CD8-positive, alpha-beta memory T cell (primary cell): ENCODE measurements at places on chromosomes 4 and X. TPM values are rescaled to one million over a fixed set of nuclear protein-coding genes. Genes with fewer than 3 reads are reported as not detected.

AKAP4 gene
- polyA plus RNA-seq: not detected

PITX2 gene
- not detected for polyA plus RNA-seq

SLC39A8 gene
- polyA plus RNA-seq: 43.5 TPM

ANKRD50 gene
- polyA plus RNA-seq: 0.16 TPM

UGT2A1 gene
- not detected for polyA plus RNA-seq

DNA sequence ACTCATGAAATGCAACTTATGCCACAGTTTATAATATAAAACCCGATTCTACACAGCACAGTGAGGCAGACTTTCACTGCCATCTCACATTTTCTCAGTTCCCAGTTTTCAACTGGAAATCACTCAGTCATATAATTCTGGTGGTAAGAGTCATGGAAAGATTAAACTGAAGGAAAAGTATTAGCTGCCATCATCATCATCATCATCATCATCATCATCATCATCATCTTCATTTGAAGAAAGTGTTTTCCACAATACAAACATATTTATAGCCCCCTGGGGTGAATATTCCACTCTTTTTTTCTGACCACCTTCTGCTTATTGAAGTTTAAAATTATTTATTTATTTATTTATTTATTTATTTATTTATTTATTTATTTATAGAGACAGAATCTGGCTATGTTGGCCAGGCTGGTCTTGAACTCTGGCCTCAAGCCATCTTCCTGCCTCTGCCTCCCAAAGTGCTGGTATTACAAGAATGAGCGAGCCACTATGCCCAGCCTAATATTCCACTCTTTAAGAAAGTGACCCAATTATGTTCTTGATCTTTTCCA lies 6.0 kb upstream of the UBQLN2 start:
- no peaks in the 10 kb centered on the region for H3K27me3 ChIP-seq
- no peaks in the 10 kb centered on the region for H3K36me3 ChIP-seq
- DNase-seq: no peak
- H3K4me3 ChIP-seq: no peak overlapping the region
- no peaks in the 10 kb centered on the region for H3K4me1 ChIP-seq

- no peaks in the 10 kb centered on the region for H3K27me3 ChIP-seq
- H3K4me3 ChIP-seq: no peak within 1 kb of the TSS
- no peaks in the 10 kb centered on the region for H3K4me1 ChIP-seq
- no peaks in the 10 kb centered on the region for H3K36me3 ChIP-seq
- no peak within 1 kb of the TSS for H3K27ac ChIP-seq
These were observed at the start of gene MAOB for GRCh38 chrX:43882294-43882681. TSS of gene MAOB (minus strand) at chrX:43882450. CDS start at chrX:43882299, 151 bp downstream.

DNA sequence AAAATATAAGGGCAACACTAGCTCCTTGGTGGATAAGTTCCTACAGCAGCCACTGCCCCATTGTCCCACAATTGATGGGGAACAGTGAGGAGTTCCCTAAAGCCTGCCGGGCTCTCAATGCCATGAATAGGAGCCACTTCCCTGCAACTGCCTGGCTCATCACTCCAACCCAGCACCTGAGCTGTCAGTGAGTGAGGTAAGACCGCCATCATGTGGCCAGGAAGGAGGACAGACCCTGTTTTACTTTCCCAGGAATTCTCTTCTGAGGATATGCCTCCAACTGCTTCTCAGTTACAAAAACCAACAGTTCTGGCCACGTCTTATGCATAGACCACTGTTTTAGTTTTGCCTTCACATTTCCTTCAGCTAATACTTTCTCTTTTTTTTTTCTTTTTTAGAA lies 45.5 kb downstream of the SRPX start:
- H3K36me3 ChIP-seq: no peaks in the 10 kb centered on the region
- no peaks in the 10 kb centered on the region for H3K27me3 ChIP-seq
- no peak for DNase-seq
- no peak overlapping the region for H3K27ac ChIP-seq

- H3K36me3 ChIP-seq: no peaks in the 10 kb centered on the region
- no peak overlapping the region for H3K4me3 ChIP-seq
- no peaks in the 10 kb centered on the region for H3K27me3 ChIP-seq
- H3K4me1 ChIP-seq: no peaks in the 10 kb centered on the region
These were observed 18.8 kb downstream of the SPACA5 start for GRCh38 chrX:48025561-48025960.

DNA sequence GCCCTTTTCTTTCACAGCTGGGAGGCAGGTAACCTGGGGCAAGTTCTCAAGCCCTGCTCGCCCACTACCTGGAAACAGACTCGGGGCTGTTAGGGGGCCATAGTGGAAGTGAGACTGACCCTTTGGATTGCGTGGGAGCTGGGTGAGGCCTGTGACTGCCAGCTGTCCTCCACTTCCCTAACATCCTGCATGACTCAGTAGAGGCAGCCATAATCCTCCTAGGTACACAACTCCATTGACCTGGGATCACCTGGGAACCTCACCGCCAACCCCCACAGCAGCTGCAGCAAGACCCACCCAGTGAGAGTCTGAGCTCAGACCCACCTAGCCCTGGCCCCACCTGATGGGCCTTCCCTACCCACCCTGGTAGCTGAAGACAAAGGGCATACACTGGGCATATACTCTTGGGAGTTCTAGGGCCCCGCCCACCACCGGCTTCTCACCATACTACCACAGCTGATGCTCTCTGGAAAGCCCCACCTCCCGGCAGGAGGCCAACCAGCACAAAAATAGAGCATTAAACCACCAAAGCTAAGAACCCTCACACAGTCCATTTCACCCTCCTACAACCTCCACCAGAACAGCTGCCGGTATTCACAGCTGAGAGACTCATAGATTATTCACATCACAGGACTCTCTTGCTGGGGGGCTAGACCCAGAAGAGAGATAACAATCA lies 61.1 kb upstream of the DCTD start:
- H3K27ac ChIP-seq: no peak overlapping the region
- H3K4me1 ChIP-seq: no peaks in the 10 kb centered on the region
- H3K36me3 ChIP-seq: no peaks in the 10 kb centered on the region
- no peak overlapping the region for H3K4me3 ChIP-seq
- DNase-seq: no peak
- no peaks in the 10 kb centered on the region for H3K27me3 ChIP-seq
